Stimulated activated CD4-positive, alpha-beta T cell treated with anti-CD3 and anti-CD28 coated beads, Interleukin-2, amount 100 ng/mL, for 24 hours (primary cell): ENCODE measurements at places on chromosomes 1 and 21.
A peak's percentile ranks its signal among the peaks of the same experiment; 100 is the strongest.

DNA sequence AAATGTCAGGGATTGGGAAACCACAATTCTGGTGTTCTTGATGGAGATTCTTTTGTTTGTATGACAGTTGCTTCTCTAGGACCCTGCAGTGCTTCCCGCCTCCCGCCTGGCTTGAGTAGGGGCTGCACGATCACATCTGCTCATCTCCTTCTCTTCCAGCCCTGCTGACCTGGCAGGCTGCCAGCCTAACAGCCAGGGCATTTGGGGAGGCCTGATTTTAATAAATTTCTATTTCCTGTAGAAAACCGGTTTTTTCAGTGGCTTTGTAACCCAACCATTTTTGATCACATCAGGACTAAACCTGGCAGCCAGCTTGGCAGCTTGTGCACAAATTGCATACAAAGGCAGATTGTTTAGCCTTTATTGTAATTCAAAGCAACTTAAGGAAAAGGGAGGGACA, 78.9 kb downstream of the UBE2U start:
- DNase-seq = no peak

- DNase-seq = peak; percentile 19
These were observed 644 bp downstream of the UBE4B start for GRCh38 chr1:10033359-10033845.

DNA sequence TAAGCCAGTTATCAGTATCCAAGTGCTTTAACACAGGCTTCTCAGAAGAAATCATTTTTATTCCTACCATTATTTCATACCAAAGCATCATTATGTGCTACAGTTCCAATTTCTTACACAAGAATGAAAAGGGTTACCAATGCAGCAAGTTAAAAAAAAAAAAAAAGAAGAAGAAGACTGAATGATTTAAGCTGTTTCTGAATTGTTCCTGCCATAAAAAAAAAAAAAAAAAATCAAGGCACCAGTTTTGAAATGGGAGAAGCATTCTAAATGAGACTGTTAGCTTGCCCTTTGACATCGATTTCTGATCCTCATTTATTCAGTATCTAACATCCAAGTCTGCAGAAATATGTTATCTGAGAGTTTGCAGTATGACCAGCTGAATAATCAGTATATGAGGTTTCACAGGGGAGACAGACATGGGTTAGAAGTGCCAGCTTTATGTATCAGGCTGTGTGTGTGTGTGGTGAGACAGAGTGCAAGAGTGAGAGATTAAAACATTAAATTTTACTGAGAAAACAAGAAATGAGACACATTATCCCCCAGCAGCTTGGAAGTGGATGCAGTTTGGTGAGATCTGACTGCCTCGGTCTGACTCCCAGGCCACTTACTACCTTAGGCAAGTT, 105.8 kb downstream of the COLGALT2 start:
- DNase-seq = no peak

- DNase-seq = peak; percentile 52
These were observed 293.3 kb upstream of the RUNX1 start for GRCh38 chr21:35342440-35342839.

GRCh38 chr1:231046730-231047395, 6.8 kb upstream of the FAM89A start:
- no peak for DNase-seq

GRCh38 chr21:21247424-21247823, 249.2 kb downstream of the NCAM2 start:
- no peak for DNase-seq

DNA sequence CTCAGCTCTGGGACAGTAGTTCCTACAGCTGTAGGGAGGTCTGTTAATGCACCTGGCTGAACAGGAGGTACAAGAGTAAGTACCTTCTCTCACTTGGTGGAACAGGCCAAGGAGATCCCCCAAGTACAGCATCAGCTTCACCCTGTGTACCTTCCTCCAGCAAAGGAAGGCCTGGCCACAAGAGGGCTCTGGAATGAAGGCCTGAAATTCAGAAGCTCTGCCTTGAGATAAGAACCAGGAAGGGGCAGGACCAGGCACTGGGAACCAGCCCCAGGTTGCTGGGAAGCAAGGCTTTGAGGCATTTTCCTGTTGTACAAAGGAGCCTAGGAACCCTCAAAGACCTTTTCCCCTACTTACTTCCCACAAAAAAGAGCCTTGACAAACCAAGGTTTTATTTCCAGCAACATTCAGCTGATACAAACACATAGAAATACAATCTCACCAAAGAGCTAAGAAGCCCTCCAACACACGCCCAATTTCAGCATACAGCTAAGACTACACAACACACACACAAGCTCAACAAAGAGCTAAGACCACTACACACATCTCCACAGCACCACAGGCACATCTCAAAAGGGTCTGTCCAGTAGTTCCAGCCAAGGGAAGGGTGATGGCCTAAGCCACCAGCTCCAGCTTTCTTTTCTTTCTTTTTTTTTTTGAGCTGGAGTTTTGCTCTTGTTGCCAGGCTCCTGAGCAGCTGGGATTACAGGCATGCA, 23.5 kb downstream of the F11R start:
- peak; percentile 45 for DNase-seq

DNA sequence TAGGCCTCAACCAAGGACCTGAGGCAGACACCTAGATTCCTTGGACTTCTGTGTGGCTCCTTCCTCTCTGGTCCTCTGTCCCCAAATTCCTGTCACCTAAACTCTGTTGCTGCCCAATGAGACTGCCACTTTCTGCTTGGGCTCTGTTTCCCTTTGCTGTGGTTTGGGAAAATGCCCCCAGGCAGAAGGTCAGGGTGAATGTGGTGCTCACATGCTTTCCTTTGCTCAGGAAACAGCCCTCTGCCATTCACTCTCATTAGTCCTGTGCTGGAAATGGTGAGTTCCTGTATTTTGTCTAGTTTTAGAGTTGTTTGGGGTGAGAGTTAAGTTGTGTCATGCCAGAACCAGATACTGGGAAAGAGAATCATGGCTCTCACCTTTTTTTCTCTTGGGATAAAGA, 22.7 kb upstream of the SHE start:
- DNase-seq = no peak

DNA sequence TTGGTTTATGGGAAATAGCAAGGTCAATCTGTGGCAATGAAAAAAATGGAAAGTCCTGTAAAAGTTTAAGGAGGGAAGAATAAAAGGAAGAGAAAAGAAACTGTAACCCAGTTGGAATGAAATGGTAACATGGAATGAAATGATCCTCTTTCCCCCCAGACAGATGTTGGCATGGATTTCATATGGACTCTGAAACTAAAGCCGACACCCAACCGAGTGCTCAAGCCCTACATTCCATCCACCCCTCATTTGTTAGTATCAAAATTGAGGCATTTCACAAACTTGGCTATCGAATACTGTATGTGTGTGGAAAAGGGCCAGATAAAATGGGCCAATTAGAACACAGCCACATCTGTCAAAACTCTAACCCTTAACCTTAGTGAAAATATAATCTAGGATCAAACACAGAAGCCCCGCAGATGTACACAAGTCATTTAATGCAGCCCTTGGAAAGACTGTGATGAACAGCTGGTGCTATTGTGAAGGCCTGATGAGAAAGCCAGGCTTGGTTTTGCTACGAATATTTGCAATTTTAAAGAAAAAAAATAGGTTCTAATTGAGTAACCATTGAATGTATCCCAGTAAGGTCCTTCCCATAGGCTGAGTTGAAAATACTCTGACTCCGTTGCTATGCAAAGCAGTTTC, 72.6 kb upstream of the RGL1 start:
- DNase-seq = no peak

- DNase-seq = no peak
These were observed 25.4 kb downstream of the SLC30A10 start for GRCh38 chr1:219902951-219903350.

DNA sequence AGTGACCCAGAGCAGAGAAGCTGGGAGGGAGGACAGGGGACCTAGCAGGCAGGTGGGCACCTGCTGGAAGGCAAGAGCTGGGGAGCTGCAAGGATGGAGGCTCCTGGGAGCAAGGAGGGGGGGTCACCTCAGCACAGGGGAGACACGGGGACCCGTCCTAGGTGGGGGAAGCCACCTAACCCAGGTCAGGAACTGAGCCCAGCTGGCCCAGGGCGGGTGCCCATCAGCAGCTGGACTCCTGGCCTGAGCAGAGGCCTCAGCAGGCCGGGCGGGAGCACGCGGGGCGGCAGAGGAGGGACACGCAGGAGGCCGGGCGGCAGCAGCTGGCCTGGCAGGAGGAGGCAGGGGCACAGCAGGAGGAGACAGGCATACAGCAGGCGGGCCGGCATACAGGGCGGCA, 949 bp downstream of the KRTAP10-1 start:
- no peak for DNase-seq

DNA sequence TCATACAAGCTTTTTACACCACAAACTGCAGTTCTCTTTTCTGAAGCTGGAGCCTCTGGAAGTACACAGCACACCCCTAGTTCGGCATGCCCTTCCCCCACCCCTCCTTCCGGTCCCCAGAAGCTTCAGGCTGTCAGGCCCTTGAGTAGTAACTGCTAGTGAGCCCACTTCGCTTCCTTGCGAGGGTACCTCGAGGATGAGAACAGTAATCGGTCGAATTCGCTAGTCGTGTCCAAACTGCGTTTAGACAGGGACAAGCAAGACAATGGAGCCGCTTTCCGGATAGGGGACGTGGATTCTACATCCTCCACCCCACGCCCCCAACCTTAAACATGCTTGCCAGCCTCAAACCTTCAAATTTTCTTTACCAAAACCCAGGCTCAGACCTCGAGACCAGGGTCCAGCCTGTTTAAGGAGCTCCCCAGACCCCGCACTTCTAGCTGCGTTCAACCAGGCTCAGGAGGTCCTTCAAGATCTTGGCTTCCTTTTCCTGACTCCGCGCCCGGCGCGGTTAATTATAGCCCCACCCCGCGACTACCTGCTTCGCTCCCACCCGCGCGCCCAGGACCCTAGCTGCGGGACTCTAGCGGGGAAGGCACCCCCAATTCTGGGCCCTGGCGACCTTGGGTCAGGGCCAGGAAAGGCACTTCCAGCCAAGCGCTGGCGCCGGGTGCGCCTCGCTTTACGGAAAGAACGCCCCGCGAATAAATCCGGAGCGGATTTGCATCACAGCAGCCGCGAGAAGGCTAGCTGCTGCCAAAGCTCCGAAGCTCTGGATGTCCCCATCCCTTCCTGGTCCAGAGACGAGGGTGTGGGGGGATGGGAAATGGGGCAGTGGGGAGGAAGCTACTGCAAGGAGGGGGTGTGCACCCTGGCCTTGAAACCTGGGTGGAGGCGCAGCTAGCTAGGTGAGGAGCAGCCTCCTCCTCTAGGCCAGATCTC, 8.1 kb upstream of the TSPAN1 start:
- DNase-seq = peak; percentile 53

GRCh38 chr1:116538544-116538943, 32.3 kb downstream of the CD58 start:
- no peak for DNase-seq

- no peak for DNase-seq
These were observed 14.1 kb downstream of the ALPL start for GRCh38 chr1:21523297-21523813.

DNA sequence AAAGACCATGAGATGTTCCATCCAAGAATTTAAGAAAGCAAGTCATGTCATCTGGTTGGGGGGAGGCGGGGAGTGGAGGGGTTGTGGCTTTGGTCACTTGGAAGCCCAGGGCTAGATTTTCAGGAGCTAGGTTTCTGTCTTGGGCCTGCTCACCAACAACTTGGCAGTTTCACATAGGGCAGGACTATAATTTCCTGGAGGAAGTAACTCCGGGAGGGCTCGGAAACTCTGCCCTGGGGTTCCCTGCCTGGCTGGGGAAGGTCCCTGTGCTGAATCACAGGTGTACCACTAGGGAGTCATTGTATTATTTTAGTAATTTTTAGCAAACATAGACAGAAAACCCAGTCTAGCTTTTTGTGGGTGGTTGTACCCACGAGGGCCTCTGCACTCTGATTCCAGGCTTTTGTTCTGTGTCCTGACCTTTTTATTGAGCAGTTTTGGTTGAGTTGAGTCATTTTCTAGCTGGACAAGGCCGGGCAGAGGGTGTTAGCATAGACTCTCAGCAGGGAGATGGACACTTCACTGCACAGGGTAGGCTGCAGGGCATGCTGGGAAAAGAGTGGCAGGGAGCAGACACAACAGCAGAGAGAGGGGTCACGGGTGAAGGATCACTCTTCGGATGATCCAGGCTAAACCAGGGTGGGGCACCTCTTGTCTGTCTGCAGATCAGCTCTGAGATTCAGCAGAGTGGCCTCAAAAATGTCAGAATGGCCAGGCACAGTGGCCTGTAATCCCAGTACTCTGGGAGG, 144.7 kb downstream of the GRIK3 start:
- DNase-seq = no peak

GRCh38 chr1:70465911-70466310, 54.8 kb downstream of the CTH start:
- no peak for DNase-seq

DNA sequence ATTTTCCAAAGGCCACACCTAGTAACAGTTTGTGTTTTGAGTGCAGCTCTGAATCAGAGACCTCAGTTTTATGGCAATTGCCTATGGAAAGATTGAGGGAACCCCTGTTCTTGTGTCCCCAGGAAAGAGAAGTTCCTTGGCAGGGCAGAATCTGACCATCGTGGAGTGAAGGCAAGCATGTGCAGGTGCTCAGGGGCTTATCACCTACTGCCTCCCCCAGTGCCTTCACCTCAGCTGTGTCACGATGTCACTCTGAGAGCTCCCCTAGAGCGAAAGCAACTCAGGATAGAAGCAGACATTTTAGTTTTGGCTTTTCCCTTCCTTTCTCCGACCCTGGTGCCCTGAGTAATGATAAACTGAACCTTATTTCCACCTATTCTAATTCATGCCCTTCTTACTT, 1.8 kb upstream of the SPRR1A start:
- DNase-seq = no peak

DNA sequence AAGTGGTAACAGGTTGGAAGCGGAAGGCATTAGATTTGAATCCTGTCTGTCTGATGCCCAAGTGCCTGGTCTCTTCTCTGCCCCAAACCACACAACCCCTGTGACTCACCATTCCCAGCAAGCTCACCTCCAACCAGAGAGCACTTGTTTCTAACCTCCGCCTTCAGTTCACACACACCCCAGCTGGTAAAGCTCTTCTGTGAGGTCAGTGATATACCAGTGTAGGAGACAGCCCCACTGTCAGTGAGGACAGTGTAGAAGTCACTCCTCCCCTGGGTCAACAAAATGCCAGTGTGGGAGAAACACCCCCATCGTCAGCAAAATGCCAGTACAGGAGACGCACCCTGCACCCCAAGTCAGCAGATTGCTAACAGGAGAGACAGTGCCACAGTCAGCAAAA, 2.6 kb downstream of the RIMS3 start:
- DNase-seq = peak; percentile 28

- DNase-seq = no peak
These were observed 1.5 kb upstream of the FCRLA start for GRCh38 chr1:161705537-161705936.

GRCh38 chr1:224698015-224698451, 81.9 kb downstream of the CNIH3 start:
- no peak for DNase-seq

GRCh38 chr1:187721216-187721615, 892.5 kb downstream of the PLA2G4A start:
- DNase-seq = no peak

- peak; percentile 63 for DNase-seq
These were observed 64.9 kb upstream of the FCGR2A start for GRCh38 chr1:161440312-161440894.

DNA sequence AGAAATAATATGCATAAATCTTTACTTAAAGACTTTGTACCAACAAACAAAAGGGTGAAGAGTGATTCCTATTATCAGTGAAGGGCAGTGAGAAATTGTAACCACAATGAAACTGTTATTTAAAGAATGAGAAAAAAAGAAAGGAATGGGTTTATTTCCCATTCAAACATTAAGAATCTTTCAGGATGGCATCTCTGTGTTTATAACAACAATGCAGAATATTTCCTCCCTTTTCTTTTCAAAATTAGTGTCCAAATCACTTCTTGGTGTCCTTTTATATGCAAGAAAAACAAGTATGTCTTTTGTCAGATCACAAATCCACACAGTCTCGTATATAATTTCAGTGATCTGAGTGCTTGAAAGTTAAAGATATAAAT, 61.2 kb downstream of the PTPRC start:
- no peak for DNase-seq
